Kidney (tissue), 22 donors: ENCODE measurements at places on chromosomes 6 and 20. TPM values are rescaled to one million over a fixed set of nuclear protein-coding genes. Genes with fewer than 3 reads are reported as not detected.

DNA sequence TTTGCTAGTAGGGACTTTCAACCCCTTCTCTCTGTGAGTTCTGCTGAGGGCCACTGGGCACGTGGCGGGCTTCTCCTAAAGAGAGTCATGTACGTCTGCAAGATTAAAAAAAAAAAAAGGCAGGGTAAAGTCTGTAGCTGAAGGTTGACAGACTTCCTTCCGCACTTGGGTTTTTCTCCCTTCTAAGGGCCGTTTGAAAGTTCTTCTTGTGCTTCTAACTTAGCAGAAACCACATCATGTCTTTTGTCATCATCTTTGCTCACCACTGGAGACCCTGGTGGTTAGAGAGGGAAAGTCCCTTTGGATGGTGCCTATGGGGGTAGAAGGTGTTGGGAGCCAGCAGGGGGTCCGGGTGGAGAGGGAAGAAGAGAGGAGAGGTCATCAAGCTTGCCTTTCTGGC, 31.4 kb downstream of the PRDM1 start:
- no peaks in the 10 kb centered on the region for H3K36me3 ChIP-seq
- no peak for DNase-seq
- H3K4me3 ChIP-seq: no peak overlapping the region
- H3K27ac ChIP-seq: no peak overlapping the region

GRCh38 chr6:28634761-28635546, 109.3 kb downstream of the GPX5 start:
- DNase-seq: peak; percentile 88
- H3K36me3 ChIP-seq: no peaks in the 10 kb centered on the region
- H3K27ac ChIP-seq: no peak overlapping the region
- peaks cover 5% of the 10 kb centered on the region for H3K4me1 ChIP-seq
- no peaks in the 10 kb centered on the region for H3K27me3 ChIP-seq

DNA sequence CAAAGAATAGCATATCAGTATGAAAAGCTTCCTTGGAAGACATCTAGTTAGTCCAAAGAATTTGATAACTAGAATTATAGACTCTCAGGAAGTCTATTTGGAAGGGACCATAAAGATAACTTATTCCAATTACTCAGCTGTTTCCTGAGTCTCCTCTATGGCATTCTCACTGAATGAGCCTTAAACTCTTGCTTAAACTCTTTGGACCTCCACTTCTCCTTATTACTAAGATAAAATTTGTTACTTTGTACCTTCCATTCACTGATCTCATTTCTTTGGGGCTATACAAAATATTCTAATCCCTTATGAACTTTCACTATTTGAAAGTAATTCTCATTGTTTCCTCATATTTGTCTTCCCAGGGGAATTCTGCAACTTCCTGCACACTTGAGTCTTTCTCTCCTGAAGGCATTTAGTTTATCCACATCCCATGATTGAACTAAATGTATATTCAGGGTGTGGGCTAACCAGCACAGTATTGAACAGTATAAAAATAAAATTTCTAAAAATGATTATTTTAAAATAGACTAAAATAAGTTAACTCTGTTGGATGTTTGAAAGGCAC, 67.1 kb upstream of the NOTCH4 start:
- H3K4me3 ChIP-seq: no peak overlapping the region
- H3K36me3 ChIP-seq: no peaks in the 10 kb centered on the region

DNA sequence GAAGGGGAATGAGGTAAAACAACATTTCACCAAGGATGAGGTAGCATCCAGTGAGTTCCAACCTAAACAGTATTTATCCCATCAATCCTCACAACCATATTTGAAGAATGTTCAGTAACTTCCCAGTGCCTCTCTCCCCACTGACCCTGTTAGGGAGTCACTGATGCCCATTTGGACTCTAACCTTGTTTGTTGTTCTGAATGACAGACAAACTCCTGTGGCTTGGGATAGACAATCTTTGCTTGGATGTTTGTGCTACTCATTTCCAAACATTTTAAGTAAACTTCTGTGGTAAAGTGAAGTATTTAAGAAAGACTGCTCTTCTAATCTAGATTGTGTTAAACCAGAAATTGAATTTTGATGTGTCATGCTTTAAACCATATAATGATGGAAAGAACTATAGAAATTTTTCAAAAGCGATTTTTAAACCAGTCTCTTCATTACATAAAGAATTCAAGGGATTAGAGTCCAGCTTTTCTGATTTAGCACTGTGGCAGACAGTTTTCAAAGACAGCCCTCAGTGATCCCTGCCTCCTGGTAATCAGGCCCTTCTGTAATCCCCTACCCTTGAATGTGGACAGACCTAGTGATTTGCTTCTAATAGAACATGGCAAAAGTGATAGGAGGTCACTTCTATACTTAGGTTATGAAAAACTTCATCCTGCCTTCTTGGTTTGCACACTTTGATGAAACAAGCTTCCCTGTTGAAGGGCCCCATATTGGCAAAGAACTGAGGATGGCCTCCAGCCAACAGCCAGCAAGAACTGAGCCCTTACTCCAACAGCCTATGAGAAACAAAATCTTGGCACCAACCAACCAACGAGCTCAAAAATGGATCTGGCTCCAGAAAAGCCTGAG, 191.6 kb downstream of the DST start:
- no peaks in the 10 kb centered on the region for H3K27me3 ChIP-seq
- no peak for DNase-seq
- no peaks in the 10 kb centered on the region for H3K36me3 ChIP-seq
- H3K27ac ChIP-seq: no peak overlapping the region
- no peak overlapping the region for H3K4me3 ChIP-seq

DNA sequence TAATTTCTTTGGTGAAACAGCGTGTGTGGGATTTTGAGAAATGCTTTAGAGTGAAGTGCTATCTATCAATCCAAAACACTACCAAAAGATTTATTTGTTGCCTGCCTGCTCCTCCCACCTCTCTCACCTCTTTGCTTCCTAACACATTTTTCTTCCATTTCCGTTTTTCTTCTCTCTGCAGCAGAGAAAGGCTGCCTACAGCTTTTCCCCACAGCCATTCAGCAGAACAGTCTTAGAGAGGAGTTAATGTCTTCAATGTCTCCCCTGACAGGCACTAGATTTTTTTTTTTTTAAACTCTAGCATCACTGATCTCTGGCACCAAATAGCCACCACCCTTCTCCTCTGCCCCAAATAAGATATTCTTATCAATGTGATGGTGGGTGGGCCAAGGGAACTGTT, 327.8 kb upstream of the MAN1A1 start:
- no peaks in the 10 kb centered on the region for H3K36me3 ChIP-seq
- no peaks in the 10 kb centered on the region for H3K27me3 ChIP-seq
- no peak overlapping the region for H3K27ac ChIP-seq

DNA sequence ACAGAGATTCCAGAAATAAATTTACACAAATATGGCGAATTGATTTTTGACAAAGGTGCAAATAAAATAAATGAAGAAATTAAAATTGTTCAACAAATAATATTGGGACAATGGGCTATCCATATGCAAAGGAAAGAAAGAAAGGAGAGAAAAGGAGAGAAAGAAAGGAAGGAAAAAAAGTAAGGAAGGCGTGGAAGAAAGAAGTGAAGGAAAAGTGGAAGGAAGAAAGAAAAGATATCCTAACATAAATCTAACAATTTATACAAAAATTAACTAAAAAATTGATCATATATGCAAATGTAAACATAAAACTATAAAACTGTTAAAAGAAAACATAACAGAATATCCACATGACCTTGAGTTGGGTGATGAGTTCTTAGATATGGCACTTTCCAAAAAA, 78.7 kb upstream of the ZNF184 start:
- no peak overlapping the region for H3K27ac ChIP-seq
- peaks cover 57% of the 10 kb centered on the region for H3K27me3 ChIP-seq
- no peaks in the 10 kb centered on the region for H3K4me1 ChIP-seq
- DNase-seq: no peak
- H3K36me3 ChIP-seq: no peaks in the 10 kb centered on the region
- no peak overlapping the region for H3K4me3 ChIP-seq

- H3K27me3 ChIP-seq: peaks cover 18% of the 10 kb centered on the region
- DNase-seq: no peak
- no peak overlapping the region for H3K27ac ChIP-seq
- H3K36me3 ChIP-seq: no peaks in the 10 kb centered on the region
- no peaks in the 10 kb centered on the region for H3K4me1 ChIP-seq
These were observed 10.8 kb upstream of the FOXC1 start for GRCh38 chr6:1598886-1599285.

DNA sequence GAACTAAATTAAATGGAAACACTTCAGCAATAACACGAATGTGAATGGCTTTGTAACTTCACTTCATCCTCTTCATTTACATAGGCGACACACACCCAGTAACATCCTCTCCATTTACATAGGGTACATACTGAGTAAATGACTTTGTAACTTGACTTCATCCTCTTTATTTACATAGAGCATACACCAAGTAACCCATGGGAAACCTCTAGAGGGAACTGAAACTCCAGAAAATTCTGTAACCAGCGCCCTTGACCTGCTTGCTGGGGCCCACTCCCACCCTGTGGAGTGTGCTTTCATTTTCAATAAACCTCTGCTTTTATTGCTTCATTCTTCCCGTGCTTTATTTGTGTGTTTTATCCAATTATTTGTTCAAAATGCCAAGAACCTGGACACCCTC, 81.6 kb upstream of the OPRM1 start:
- no peak overlapping the region for H3K27ac ChIP-seq
- no peaks in the 10 kb centered on the region for H3K27me3 ChIP-seq
- H3K4me1 ChIP-seq: no peaks in the 10 kb centered on the region
- no peak for DNase-seq
- H3K36me3 ChIP-seq: no peaks in the 10 kb centered on the region

DNA sequence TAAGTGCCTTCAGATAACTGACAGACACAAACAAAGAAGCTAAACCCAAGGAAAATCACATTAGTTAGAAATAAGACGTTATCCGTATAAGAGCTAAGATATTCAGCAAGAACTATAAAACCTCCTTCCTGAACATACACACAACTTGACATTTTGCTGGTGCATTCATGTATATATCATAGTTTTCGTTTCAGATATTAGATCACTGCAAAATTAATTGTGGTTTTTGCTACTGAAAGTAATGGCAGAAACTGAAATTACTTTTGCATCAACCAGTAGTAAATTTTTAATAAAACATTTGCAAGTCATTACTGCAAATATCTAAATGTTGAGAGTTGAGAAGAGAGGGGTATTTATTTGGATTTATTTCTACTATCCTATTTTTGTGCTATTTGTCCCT, 26.1 kb upstream of the KCNQ5 start:
- no peak overlapping the region for H3K27ac ChIP-seq
- no peaks in the 10 kb centered on the region for H3K27me3 ChIP-seq
- H3K4me1 ChIP-seq: no peaks in the 10 kb centered on the region
- H3K4me3 ChIP-seq: no peak overlapping the region
- no peak for DNase-seq
- no peaks in the 10 kb centered on the region for H3K36me3 ChIP-seq

GRCh38 chr6:148392671-148393070, 50.0 kb downstream of the SASH1 start:
- H3K4me1 ChIP-seq: peaks cover 12% of the 10 kb centered on the region
- no peaks in the 10 kb centered on the region for H3K27me3 ChIP-seq
- DNase-seq: no peak

GRCh38 chr6:160048471-160048870, 73.1 kb upstream of the SLC22A1 start:
- DNase-seq: peak; percentile 6
- H3K36me3 ChIP-seq: peaks cover 10% of the 10 kb centered on the region
- H3K4me1 ChIP-seq: no peaks in the 10 kb centered on the region
- H3K27me3 ChIP-seq: no peaks in the 10 kb centered on the region
- H3K4me3 ChIP-seq: no peak overlapping the region

- no peak for DNase-seq
- H3K4me1 ChIP-seq: no peaks in the 10 kb centered on the region
- no peaks in the 10 kb centered on the region for H3K36me3 ChIP-seq
- no peak overlapping the region for H3K4me3 ChIP-seq
These were observed 70.6 kb upstream of the E2F3 start for GRCh38 chr6:20331042-20331441.

GRCh38 chr6:153092082-153093013, 38.7 kb downstream of the RGS17 start:
- DNase-seq: no peak
- no peak overlapping the region for H3K4me3 ChIP-seq
- H3K4me1 ChIP-seq: no peaks in the 10 kb centered on the region

GRCh38 chr6:140091895-140092294, 717.4 kb upstream of the CITED2 start:
- no peak overlapping the region for H3K27ac ChIP-seq
- H3K4me1 ChIP-seq: no peaks in the 10 kb centered on the region
- DNase-seq: no peak
- H3K27me3 ChIP-seq: no peaks in the 10 kb centered on the region
- no peak overlapping the region for H3K4me3 ChIP-seq
- H3K36me3 ChIP-seq: no peaks in the 10 kb centered on the region

GRCh38 chr6:40585651-40586269, 1.4 kb downstream of the LRFN2 start:
- H3K27ac ChIP-seq: no peak overlapping the region
- H3K27me3 ChIP-seq: peaks cover 5% of the 10 kb centered on the region
- H3K36me3 ChIP-seq: no peaks in the 10 kb centered on the region
- peak; percentile 60 for DNase-seq

GRCh38 chr6:153840039-153840850, 198.8 kb upstream of the OPRM1 start:
- H3K36me3 ChIP-seq: no peaks in the 10 kb centered on the region
- no peaks in the 10 kb centered on the region for H3K4me1 ChIP-seq
- DNase-seq: no peak
- H3K27ac ChIP-seq: no peak overlapping the region
- no peak overlapping the region for H3K4me3 ChIP-seq

- no peak overlapping the region for H3K4me3 ChIP-seq
- no peak overlapping the region for H3K27ac ChIP-seq
- no peaks in the 10 kb centered on the region for H3K36me3 ChIP-seq
- DNase-seq: peak; percentile 19
- no peaks in the 10 kb centered on the region for H3K27me3 ChIP-seq
These were observed 129.3 kb downstream of the KLHL32 start for GRCh38 chr6:97053643-97054411.

DNA sequence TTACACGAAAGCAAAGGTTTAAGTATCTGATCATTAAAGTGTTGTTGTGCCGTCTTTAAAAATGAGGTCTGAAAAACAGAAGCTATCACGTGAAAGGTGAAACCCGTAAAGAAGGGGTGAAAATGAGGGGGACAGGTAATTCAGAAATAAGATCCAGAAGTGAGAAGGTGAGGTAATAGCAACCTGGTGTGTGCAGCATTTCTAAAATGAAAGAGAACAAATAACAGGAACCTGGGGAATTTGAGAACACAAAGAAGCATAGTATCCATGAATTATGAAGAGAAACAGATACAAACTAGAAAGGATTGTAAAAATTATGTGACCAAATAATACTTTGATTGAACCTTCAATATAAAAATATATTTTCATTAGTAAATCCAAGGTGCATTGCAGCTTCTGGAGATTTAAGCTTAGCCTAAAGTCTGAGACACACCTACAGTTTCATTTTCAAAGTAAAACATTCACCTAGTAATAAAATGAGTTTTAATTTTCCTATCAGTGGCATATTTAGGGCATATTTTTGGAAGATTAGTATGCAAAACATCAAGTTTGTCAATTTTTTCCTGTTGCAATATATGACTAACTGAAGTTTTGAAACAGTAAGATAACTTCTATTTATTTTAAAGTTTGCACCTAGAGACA, 1.4 kb downstream of the HEY2 start:
- no peaks in the 10 kb centered on the region for H3K36me3 ChIP-seq
- peaks cover 2% of the 10 kb centered on the region for H3K4me1 ChIP-seq
- H3K4me3 ChIP-seq: no peak overlapping the region
- DNase-seq: no peak

The VEGFA gene
- total RNA-seq: 36.3 TPM

The C20orf96 gene
- 9.4 TPM for total RNA-seq

The EFCAB8 gene
- total RNA-seq: 0.13 TPM

The TBC1D7 gene
- 12.9 TPM for total RNA-seq

The LTB gene
- 18.5 TPM for total RNA-seq

The ETV7 gene
- 4.6 TPM for total RNA-seq

The MDFI gene
- 16.9 TPM for total RNA-seq

The APOM gene
- 4.6 TPM for total RNA-seq

The BMP7 gene
- 1.6 TPM for total RNA-seq

The ENPP5 gene
- 21.5 TPM for total RNA-seq
